Muscle of leg (tissue), 16 donors: ENCODE measurements at places on chromosomes 4 and X. TPM values are rescaled to one million over a fixed set of nuclear protein-coding genes. Genes with fewer than 3 reads are reported as not detected.
A peak's percentile ranks its signal among the peaks of the same experiment; 100 is the strongest.

DNA sequence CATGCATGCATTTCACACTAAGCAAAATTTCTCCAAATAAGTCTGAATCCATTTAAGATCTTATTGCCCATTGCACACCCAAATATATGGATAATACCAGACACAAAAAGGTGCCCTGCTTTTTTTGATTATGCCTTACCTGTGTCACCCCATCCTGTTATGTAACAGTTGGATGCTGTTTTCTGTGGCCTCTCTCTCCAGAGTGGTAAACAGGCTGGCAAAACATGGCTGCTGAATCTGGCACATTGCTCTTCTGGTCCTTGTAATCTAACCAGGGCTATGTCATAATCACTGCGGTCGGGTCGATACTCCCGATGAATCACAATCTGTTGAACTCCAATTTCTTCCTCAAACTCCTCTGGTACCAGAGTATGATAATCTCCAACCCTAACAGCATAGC lies 70.1 kb downstream of the PRSS12 start:
- no peak overlapping the region for H3K27ac ChIP-seq
- H3K27me3 ChIP-seq = no peaks in the 10 kb centered on the region
- peaks cover 3% of the 10 kb centered on the region for H3K36me3 ChIP-seq
- H3K4me3 ChIP-seq = no peak overlapping the region

GRCh38 chr4:25310803-25311166 lies 1.8 kb upstream of the ZCCHC4 start:
- H3K27me3 ChIP-seq = no peaks in the 10 kb centered on the region
- no peak overlapping the region for H3K27ac ChIP-seq
- H3K4me1 ChIP-seq = peaks cover 8% of the 10 kb centered on the region
- no peak overlapping the region for H3K4me3 ChIP-seq
- H3K36me3 ChIP-seq = no peaks in the 10 kb centered on the region

DNA sequence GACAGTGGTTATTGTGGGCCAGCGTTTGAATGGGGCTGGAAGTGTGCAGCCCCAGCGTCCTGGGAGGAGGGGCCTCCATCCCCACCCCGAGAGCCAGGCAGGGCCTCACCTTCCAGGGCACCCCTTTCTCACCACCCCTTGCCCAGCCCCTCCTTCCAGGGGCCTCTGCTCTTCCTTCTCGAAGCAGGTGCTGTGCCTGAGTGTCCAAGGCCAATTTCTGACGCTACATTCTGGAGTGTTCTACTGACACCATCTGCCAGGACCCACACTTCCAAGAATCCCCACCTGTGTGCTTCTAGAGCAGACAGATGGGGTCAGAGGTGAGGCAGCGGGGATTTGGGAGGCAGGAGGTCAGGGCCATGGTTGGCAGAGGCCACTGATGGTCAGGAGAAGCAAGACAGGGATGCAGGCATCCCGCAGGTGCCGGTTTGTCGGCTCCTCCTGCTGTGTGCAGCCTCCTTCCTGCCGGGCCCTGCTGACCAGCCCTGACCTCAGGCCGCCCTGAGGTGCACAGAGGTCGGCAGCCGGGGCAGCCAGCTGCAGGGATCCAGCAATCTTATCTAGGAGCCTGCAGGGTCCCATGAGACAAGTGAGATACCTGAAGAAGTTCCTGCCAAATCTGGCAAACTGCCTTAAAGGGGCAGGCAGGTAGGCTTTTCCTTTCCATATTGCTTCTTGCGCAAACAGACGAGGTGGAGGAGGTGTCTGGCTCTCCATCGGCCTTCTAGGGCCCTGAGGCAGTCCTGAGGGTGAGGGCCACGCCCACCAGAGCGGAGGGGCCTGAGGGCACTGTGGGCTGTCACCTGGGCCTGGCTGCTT lies 18.8 kb downstream of the MSANTD1 start:
- DNase-seq = no peak
- H3K27me3 ChIP-seq = no peaks in the 10 kb centered on the region
- H3K4me1 ChIP-seq = peaks cover 26% of the 10 kb centered on the region
- no peak overlapping the region for H3K27ac ChIP-seq
- H3K36me3 ChIP-seq = no peaks in the 10 kb centered on the region

DNA sequence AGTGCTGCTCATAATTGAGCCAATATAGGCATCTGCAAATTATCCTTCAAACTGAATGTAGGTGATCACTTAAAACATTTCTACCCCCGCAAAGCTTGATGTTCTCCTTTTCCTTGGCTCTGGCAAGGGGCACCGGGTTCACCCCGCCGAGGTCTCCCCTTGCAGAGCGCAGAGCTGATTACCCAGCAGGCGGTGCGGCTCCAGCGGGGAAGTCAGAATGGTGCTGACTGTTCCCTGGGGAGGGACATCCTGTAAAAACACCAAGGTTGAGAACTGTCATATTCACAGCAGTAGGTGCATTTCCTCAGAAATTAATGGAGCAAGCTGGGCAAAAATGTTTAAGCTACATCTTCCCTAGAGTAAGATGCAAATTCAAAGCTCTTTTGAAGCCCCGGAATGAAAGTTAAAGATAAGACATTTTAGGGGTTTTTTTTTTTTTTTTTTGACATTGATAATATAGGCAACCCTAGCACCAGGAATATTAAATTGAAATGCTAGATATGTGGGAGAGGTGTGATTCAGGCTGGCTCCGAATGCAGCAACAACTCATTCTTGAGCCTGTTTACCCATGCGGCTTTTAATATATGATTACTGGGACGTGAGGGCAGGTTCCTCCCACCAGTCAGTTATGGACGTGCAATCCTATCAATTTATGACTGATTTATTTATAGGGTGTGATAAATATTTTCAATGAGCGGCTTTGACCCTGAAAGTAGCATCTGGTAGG lies 767.3 kb upstream of the TENM3 start:
- no peak overlapping the region for H3K4me3 ChIP-seq
- DNase-seq = no peak
- H3K4me1 ChIP-seq = no peaks in the 10 kb centered on the region
- no peaks in the 10 kb centered on the region for H3K27me3 ChIP-seq

DNA sequence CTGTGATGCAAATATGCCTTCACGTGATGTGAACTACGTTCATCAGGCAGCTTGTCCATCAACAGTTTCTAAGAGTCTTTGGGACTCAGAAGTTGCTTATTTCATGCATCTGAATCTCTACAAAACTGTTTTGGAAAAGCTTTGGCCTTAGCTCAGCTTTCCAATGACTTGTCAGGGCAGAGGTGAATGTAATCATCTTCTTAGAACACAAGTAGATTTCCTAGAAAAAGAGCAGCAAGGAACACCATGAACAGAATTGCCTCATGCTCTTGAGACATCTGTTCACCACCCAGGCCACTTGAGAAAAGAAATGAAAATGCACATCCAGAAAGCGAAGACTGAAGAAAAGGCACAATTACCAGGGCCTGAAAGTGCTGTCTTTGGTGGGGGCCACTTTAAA lies 105.8 kb upstream of the PDHA1 start:
- peaks cover 3% of the 10 kb centered on the region for H3K27me3 ChIP-seq
- no peaks in the 10 kb centered on the region for H3K4me1 ChIP-seq
- DNase-seq = peak; percentile 29
- H3K27ac ChIP-seq = no peak overlapping the region
- no peak overlapping the region for H3K4me3 ChIP-seq

The CRMP1 gene
- 6.9 TPM for total RNA-seq

The TMA16 gene
- 29.6 TPM for total RNA-seq

DNA sequence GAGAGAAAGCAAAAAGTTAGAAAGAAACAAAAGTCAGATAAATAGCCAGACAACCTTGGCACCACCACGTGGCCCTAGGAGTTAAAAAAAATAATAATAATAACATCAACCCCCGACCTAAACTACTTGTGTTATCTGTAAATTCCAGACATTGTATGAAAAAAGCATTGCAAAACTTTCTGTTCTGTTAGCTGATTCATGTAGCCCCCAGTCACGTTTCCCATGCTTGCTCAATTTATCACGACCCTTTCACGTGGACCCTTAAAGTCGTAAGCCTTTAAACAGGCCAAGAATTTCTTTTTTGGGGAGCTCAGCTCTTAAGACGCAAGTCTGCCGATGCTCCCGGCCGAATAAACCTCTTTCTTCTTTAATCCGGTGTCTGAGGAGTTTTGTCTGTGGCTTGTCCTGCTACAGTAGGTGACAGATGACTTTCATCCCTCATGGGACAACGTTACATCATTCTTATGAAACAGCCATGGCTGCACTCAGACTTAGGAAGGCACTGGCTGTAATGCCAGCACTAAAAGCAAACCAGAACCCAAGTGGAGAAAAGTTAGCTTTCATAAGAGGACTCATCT lies 520 bp downstream of the ACOX3 start:
- H3K4me1 ChIP-seq = peaks cover 34% of the 10 kb centered on the region
- peak; percentile 76 for DNase-seq
- H3K27me3 ChIP-seq = no peaks in the 10 kb centered on the region
- H3K4me3 ChIP-seq = peak overlapping the region; percentile 83

The CYTL1 gene
- 11.0 TPM for total RNA-seq

The SHROOM2 gene
- 0.84 TPM for total RNA-seq

- H3K27ac ChIP-seq = no peak overlapping the region
- no peaks in the 10 kb centered on the region for H3K27me3 ChIP-seq
- DNase-seq = peak; percentile 44
- H3K36me3 ChIP-seq = no peaks in the 10 kb centered on the region
- H3K4me3 ChIP-seq = no peak overlapping the region
Measured at GRCh38 chr4:181488926-181489325, 754.3 kb upstream of the TENM3 start.

The AFM gene
- not detected for total RNA-seq

The EXOC1L gene
- not detected for total RNA-seq

DNA sequence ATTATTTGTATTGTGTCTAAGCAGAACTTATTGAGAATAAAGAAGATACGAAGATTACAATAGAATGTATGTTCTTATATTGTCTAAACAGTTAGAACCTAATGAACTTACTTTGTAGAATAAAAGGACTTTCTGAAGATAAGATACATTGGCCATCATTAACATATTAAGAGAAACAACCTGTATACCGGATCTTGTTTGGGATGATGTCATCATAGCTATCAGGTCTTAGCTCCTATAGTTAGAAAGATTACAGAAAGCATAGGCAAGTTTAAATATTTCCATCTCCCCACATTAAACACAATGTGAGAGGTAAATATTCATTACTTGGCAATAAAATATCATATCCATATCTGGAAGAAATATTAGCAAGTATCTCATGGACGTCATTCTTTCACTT lies 282.3 kb downstream of the PACRGL start:
- no peaks in the 10 kb centered on the region for H3K36me3 ChIP-seq
- H3K27ac ChIP-seq = no peak overlapping the region
- H3K4me1 ChIP-seq = peaks cover 9% of the 10 kb centered on the region
- DNase-seq = no peak
- H3K27me3 ChIP-seq = peaks cover 6% of the 10 kb centered on the region
- no peak overlapping the region for H3K4me3 ChIP-seq

DNA sequence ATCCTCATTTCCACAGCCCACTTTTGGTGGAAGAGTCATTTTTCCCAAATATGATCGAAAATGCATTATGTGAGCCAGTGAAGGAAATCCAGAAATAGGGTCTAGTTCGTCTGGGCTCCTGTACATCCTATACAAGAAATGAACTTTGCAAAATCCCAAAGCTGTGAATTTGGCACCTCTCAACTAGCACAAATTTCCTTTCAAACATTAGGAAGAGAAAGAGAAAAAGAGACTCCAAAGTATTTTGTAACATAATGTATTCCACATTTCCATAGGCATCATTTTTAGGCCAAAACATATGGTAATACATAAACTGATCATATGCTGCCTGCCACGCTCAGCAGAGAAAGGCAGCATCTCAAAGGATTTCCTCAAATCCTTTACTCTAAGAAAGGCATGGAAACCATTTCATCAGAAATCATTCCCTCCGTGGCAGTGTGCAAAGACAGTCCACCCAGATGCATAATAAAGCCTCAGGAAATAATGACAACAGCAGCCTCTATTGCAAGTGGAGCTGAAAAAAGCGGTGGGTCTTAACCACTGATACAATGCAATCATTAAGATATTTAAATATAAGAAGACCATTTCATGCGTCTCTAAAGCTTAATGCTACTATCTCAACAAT lies 56.8 kb downstream of the ANOS1 start:
- H3K4me1 ChIP-seq = peaks cover 4% of the 10 kb centered on the region
- peak; percentile 90 for DNase-seq
- H3K27ac ChIP-seq = peak overlapping the region; percentile 77
- H3K4me3 ChIP-seq = no peak overlapping the region
- H3K27me3 ChIP-seq = peaks cover 12% of the 10 kb centered on the region

- no peaks in the 10 kb centered on the region for H3K4me1 ChIP-seq
- H3K27ac ChIP-seq = no peak overlapping the region
- peak; percentile 25 for DNase-seq
- H3K27me3 ChIP-seq = no peaks in the 10 kb centered on the region
Measured at GRCh38 chrX:123749643-123750042, 16.8 kb upstream of the THOC2 start.

- peaks cover 2% of the 10 kb centered on the region for H3K4me1 ChIP-seq
- no peak overlapping the region for H3K4me3 ChIP-seq
- no peaks in the 10 kb centered on the region for H3K27me3 ChIP-seq
- no peaks in the 10 kb centered on the region for H3K36me3 ChIP-seq
- peak; percentile 72 for DNase-seq
- no peak overlapping the region for H3K27ac ChIP-seq
Measured at GRCh38 chr4:37392521-37393255, 148.1 kb downstream of the NWD2 start.

DNA sequence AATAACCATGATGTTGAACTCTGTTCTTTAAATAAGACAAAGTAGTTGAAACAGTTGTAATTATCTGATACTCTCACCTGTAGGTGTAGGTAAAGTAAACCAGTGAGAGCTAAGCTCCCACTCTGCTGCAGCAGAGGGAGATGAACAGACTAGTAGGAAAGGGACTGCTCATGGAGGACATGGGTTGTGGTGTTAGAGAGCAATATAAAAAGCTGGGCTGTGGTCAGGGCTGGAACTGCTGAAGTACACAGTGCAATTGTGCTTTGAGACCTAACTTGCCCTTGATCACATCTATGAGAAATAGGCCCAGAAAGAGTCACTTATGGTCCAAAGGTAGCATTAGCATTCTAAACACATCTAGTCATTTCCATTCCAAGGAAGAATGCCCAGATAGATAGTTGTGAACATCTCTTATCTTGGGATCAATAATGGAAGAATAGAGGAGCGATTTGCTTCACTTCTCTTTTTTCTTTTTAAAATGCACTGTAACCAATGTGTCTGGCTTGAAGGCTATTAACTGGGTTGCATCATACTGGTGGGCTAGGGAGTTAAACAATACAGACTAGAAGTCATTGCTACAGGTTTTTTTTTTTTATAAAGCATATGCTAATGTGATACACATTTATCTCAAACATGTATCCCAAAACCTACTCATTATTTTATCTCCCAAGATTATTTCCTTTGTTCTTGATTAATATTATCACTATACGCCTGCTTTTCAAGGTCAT lies 251.3 kb upstream of the CENPE start:
- H3K27me3 ChIP-seq = no peaks in the 10 kb centered on the region
- H3K4me3 ChIP-seq = no peak overlapping the region
- no peak for DNase-seq
- no peaks in the 10 kb centered on the region for H3K36me3 ChIP-seq
- no peak overlapping the region for H3K27ac ChIP-seq
- H3K4me1 ChIP-seq = no peaks in the 10 kb centered on the region

The TCEAL8 gene
- 121 TPM for total RNA-seq

The AFF2 gene
- 6.1 TPM for total RNA-seq

The ATP2B3 gene
- total RNA-seq = 0.18 TPM

- H3K27ac ChIP-seq = no peak overlapping the region
- H3K4me3 ChIP-seq = no peak overlapping the region
- no peak for DNase-seq
Measured at GRCh38 chr4:183897193-183897592, 7.9 kb upstream of the STOX2 start.
